ENCODE measurements at places on chromosomes 7 and 10. TPM values are rescaled to one million over a fixed set of nuclear protein-coding genes. Genes with fewer than 3 reads are reported as not detected.
A peak's percentile ranks its signal among the peaks of the same experiment; 100 is the strongest.

GRCh38 chr10:9301554-9301953, 1247.1 kb downstream of the GATA3 start:
- DNase-seq: no peak

DNA sequence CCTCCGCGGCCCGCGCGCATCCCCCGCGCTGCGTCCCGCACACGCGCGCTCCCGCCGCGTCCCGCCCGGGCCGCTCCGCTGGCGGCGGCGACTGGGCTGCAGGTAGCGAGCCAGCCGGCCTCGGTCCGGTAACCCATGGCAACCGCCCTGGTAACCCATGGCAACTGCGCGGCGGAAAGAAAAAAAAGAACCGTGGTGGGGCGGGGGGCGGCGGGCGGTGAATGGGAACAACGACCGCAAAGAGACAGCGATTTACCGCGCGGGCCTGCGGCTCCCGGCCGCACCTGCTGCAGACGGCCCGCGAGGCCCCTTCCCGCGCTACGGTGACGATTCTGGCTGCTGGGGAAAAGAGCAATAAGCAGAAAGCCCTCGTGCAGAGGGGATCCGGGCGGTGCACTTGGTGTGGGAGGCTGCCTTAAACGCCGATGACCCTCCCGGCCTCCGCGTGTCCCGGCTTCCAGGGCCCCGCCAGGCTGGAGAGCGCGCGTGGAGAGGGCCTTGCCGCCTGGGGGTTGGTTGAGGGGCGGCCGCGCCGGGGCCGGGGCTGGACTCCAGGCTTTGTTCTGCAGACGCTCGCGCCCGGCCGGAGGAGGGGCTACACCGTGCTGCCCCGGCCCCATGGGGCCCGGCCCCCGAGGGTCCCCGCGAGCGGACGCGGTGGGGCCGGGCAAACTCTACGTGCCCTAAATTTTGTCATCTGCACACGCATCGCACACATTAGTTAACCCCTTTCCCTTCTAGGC, 84.7 kb downstream of the SNX10 start:
- peak; percentile 84 for DNase-seq

DNA sequence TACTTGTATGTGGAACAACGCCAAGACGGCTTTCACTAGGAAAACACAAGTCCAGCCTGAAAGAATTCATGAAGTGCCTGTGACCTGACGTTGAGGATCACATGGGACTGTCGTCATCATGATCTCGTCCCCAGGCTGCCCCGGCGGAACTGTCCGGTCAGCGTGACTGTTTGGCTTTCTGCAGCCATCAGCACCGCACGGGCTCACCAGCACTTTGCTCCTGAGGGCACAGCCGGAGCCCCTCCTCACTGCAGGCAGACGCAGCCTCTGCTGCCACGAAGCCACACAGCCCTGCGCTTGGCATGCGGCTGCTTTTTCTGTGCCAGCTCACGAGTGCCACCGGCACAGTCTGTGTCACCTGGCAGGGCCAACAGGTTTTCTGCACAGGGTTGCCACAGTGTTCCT, 9.4 kb upstream of the GET4 start:
- peak; percentile 80 for DNase-seq

DNA sequence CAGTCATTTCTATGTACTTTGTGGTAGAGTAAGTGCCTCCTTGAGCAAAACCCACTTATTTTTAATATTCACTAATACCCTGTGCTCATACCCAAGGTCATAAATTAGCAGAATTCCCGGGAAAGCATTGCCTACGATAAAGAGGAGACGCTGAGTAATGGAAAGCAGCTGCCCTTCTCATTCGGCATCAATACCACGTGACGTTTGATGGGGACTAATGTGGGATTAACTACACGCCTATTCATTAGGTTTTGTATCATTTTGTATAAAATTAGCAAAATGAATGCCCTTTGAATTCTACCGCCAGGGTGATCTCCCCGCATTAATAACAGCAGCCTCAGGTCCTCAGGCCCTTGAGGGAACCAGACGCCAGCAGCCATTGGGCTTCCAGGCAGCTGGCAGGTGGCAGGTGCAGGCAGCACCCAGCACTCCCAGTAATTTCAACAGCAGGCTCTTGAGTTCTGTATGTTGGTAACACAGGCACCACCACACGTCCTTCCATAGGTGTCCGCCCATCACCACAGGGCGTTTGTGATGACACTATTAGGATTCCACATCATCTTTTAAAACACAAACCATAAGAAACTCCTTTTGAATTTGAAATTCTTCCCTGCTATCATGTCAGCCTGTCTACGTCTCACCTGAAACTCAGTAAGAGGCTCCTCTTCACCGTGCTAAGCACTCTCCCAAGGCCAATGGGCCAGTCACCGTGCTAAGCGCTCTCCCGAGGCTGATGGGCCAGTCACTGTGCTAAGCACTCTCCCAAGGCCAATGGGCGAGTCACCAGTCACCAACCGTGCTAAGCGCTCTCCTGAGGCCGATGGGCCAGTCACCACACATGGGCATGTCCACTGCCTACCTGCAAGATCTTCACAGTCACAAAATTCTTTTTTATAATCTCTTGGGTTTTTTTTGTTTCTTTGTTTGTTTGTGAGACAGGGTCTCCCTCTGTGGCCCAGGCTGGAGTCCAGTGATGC, 509.4 kb downstream of the PTPRN2 start:
- no peak for DNase-seq

The ADD3 gene
- 124 TPM for total RNA-seq

The SSMEM1 gene
- total RNA-seq: not detected

The NPY4R gene
- total RNA-seq: 0.27 TPM

DNA sequence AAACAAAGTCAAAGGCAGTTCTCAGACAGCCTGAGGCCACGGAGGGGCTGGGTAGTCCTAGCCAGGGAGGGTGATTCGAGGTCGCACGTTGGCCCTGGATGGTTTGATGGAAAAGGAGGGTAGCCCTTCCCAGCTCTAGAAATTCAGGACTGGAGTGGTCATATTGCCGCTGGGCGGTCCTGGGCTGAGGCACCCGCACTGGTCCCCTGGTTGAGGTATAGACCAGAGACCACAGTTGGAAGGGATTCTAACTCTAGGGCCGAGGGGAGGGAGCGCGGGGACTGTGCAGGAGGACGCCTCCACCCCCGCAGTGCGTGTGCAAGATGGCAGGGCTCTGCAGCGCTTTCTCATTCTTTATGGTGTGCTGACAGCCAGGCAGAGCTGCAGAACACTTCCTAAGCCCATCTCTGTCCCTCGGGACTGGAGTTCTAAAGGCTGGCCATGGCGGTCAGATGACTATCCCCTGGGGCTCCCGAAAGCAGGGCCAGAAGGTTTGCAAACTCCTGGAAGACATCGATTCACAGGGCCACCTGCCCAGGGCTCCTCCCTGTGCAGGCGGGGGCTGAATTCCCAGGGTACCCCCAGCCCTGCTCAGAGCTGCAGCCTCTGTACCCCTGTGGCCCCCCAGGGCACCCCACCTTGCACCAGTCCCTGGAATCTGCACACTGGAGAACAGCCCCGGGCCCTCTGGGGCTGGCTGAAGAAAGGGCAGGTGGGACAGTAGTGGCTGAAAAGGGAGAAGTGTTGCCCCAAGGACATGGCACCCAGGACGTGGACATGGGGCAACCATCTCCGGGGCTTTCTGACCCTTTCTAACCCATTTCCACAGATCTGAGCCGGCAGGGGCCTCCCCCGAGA, 51.0 kb upstream of the ELN start:
- no peak for DNase-seq

DNA sequence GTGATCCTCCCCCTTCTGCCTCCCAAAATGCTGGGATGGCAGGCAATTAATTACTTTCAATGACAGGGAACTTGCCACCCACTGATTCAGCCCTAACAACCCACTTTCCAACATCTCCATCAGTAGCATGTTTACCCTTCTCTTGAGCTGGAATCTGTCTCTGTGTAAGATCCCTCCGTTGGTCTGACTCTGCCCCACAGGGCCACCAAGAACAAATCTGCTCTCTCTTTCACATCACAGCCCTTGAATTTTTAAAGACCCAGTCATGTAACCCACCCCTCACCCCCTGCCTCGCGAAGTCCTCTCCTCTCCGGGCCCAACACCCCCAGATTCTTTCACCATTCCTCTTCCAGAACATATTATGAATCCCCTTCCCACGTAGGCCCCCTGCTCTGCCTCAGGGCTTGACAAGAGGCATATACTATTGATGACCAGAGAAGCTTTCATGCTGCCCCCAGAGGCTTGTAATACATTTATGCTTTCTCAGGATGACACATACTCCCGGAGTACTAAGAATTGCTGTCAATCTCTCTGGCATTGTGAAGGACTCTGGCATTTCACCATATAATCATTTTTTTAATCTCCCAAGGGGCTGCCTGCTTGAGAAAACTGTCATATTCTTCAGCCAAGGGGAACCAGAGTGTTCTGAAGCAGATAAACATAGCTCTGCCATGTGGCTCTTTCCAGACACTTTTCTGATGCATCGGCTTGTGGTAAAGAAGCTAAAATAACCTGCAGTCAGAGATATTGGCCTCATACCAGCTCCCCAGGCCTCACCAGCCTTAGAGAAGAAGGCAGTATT, 179.2 kb upstream of the AUTS2 start:
- DNase-seq: no peak

The UNCX gene
- 15.5 TPM for total RNA-seq

- DNase-seq: peak; percentile 37
Observed at GRCh38 chr7:69739931-69740431, 141.7 kb downstream of the AUTS2 start.

GRCh38 chr10:49803988-49804387, 41.9 kb upstream of the OGDHL start:
- no peak for DNase-seq

The CAV2 gene
- 11.5 TPM for total RNA-seq

GRCh38 chr10:76481178-76481577, 1049.8 kb downstream of the LRMDA start:
- DNase-seq: no peak

The SRPK2 gene
- total RNA-seq: 185 TPM

The KMT2C gene
- 93.8 TPM for total RNA-seq

- no peak for DNase-seq
Observed at GRCh38 chr10:107914450-107915214, 750.1 kb upstream of the SORCS1 start.

DNA sequence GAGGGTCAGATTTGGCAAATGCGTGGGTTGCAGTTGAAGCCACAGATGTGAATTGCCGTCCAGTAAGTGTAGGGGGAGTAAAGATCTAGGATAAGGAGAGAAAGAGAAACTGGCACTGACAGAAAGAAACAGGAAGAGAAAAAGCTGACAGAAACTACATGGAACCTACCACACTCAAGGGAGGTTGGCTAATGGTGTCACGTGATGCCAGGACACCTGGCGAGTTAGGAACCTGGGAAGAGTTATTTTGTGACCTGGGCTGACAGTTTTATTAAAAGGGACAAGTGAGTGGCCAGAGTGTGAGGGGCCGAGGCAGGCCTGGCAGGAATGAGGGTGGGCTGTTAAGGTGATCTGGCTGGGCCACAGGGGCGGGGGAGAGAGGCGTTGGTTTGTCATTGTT, 188.7 kb downstream of the ADARB2 start:
- no peak for DNase-seq

DNA sequence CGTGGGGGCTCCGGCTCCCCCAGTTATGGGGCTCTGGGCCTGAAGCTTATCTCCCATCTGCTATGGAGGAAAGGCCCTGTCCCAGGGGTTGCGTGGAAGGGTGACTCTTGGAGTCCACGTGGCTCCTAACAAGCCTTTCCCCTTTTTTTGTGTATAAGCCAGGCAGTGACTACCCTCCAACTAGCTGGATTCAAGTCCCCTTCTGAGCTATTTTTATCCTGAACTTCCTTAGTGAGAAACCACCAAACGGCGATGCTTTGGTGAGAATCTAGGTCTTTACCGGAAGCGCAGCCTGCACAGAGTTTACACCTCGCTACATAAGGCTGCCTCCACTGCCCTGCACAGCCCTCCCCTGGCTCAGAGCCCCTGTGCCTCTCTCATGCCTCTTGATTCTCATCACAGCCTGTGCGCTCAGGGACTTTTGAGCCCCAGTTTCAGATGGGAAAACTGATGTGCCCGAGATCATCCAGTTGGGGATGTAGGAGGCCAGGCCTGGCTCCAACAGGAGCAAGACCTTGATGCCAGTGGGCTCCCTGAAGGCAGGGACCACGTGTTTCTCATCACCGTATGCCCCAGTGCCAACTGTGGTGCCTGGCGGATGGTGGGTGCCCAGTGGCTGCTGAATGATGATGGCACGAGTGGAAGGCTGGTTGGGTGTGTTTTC, 102.3 kb upstream of the PPIF start:
- DNase-seq: no peak

The CACNA2D1 gene
- total RNA-seq: 111 TPM

The GPR158 gene
- 8.8 TPM for total RNA-seq

GRCh38 chr10:61397175-61397986, 55.8 kb downstream of the TMEM26 start:
- no peak for DNase-seq

The DYDC2 gene
- total RNA-seq: 1.2 TPM

The GRID1 gene
- 15.8 TPM for total RNA-seq

DNA sequence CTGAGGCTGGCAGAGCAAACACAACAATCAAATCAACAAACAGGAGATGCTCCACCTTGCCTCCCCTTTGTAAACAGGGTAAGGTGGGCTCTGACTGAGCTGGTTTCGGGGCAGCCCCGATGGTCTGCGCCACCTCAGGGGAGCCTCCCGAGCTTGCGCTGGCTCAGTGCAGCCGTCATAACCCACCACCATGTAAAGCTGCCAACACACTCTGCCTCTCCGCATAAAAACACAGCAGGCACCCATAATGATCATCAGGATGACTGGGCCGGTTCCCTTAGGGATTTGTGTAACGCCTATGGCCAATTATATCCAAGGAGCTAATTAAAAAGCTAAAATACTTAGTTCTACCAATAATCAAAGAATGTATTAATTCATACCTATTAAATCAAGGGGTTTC, 124.5 kb downstream of the PRPF18 start:
- DNase-seq: no peak

The UPK3BL2 gene
- 8.0 TPM for total RNA-seq

The CRHR2 gene
- total RNA-seq: 0.27 TPM

DNA sequence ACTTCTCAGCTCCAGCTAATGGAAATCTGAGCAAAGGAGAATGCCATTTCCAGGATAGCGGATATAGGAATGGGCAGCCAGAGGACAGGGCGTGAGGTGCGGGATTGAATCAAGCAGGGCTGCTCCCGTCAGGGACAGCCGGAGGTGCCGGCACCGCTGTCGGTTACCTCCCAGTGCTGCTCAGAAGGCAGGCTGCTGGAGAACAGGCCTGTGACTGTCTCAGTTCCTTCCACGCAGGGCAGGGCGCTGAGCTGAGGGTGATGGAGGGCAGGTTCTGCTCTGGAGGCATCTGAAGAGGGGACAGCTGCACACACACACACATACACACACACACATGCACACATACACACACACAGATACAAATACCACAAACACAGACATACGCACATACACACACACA, 111.1 kb downstream of the DOCK1 start:
- no peak for DNase-seq

The AP4M1 gene
- 15.6 TPM for total RNA-seq

DNA sequence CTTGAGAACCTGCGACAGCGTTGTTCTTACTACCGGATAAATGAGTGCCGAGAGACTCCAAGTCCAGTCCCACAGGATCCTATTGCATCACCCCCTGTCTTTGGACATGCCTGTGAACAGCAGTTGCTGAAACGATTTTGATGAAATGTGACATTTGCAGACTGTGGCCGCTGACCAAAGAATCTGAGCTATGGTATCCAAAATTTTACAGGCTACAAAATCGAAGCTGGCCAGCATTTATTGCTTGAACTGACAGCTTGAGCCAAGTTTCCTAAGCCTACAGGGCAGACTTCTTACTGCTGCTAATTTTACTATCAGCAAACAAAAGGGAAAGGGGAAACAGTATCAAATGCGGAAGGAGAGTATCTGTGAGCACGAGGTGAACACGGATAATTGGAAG, 12.1 kb upstream of the NPVF start:
- peak; percentile 82 for DNase-seq

Data from cerebellum (tissue), 4 donors.